ENCODE measurements at places on chromosomes 2 and 18.

- DNase-seq: no peak
These were observed 287.7 kb downstream of the FBXO15 start for GRCh38 chr18:73859837-73860397.

GRCh38 chr2:122480501-122481243, 725.2 kb downstream of the TSN start:
- DNase-seq: no peak

GRCh38 chr2:62424899-62425298, 81.1 kb downstream of the TMEM17 start:
- DNase-seq: no peak

DNA sequence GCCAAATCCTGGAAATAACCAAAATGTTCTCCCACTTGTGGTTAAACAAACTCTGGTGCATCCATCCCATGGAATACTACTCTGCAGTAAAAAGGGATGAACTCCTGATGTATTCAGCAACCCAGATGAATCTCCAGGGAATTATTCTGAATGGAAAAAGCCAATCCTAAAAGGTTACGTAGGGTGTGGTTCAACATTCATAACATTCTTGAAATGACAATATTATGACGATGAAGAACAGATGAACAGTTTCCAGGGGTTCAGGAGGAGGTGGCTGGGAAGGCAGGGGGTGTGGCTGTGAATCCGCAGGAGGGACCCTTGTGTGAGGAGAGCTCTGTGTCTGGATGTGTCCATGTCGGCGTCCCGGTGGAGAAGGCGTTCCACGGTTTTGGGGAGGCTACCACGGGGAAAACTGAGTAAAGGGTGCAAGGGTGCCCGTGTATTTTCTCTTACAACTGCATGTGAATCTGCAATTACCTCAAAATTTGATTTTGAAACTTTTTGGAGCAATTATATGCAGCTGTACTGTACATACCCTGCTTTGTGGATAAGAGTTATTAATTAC, 47.3 kb downstream of the KCNG2 start:
- DNase-seq: no peak

DNA sequence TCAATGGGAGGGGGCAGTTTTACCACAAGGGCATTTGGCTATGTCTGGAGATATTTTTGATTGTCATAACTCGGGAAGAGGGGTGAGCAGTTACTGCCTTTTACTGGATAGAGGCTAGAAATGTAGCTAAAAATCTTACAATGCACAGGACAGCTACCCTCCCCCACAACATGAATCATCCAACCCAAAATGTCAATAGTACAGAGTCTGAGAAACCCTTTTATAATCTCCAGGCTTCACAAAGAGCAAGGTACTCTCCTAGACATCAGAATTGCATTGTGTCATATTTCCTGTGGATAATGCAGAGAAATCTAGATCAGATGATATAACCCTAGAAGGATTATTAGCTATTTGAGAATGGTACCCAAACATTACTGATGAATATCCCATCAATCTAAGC, 277.1 kb upstream of the NRP2 start:
- no peak for DNase-seq

GRCh38 chr2:176109946-176110345, 2.9 kb downstream of the HOXD11 start:
- DNase-seq: no peak

All from NCI-H345 (cell line).